Cardiac atrium fibroblast (primary cell): ENCODE measurements at places on chromosomes 13 and 19. TPM values are rescaled to one million over a fixed set of nuclear protein-coding genes. Genes with fewer than 3 reads are reported as not detected.

CEACAM20 gene
- not detected in 2 replicates for total RNA-seq

CARM1 gene
- 30.7 and 33.0 TPM in 2 replicates for total RNA-seq

KIR3DL1 gene
- total RNA-seq = not detected in 2 replicates

BLVRB gene
- total RNA-seq = 118 and 131 TPM in 2 replicates

GNA15 gene
- not detected in 2 replicates for total RNA-seq

CYP4F2 gene
- total RNA-seq = not detected in 2 replicates

CGB1 gene
- total RNA-seq = not detected in 2 replicates

HOMER3 gene
- total RNA-seq = 59.8 and 139 TPM in 2 replicates

CATSPERD gene
- total RNA-seq = not detected in 2 replicates

TMEM150B gene
- total RNA-seq = not detected in 2 replicates

EFNB2 gene
- 2.2 and 4.7 TPM in 2 replicates for total RNA-seq

C19orf73 gene
- total RNA-seq = 0.97 and 2.2 TPM in 2 replicates

ODAD3 gene
- 0.65 TPM in 1 of 2 replicates, not detected in the other for total RNA-seq

IL17D gene
- total RNA-seq = 3.1 and 3.7 TPM in 2 replicates

KIR2DL4 gene
- not detected in 2 replicates for total RNA-seq

KLK7 gene
- not detected in 2 replicates for total RNA-seq

SLC7A9 gene
- 1.3 TPM in 1 of 2 replicates, not detected in the other for total RNA-seq

CYP4F11 gene
- not detected in 2 replicates for total RNA-seq

SRRM5 gene
- not detected in 2 replicates for total RNA-seq

ZNF726 gene
- total RNA-seq = 0.54 and 2.4 TPM in 2 replicates

LILRB2 gene
- not detected in 2 replicates for total RNA-seq

VWA8 gene
- total RNA-seq = 5.2 and 12.6 TPM in 2 replicates

S1PR5 gene
- total RNA-seq = 0.32 and 0.36 TPM in 2 replicates
